ENCODE measurements at places on chromosomes 7 and 10.

DNA sequence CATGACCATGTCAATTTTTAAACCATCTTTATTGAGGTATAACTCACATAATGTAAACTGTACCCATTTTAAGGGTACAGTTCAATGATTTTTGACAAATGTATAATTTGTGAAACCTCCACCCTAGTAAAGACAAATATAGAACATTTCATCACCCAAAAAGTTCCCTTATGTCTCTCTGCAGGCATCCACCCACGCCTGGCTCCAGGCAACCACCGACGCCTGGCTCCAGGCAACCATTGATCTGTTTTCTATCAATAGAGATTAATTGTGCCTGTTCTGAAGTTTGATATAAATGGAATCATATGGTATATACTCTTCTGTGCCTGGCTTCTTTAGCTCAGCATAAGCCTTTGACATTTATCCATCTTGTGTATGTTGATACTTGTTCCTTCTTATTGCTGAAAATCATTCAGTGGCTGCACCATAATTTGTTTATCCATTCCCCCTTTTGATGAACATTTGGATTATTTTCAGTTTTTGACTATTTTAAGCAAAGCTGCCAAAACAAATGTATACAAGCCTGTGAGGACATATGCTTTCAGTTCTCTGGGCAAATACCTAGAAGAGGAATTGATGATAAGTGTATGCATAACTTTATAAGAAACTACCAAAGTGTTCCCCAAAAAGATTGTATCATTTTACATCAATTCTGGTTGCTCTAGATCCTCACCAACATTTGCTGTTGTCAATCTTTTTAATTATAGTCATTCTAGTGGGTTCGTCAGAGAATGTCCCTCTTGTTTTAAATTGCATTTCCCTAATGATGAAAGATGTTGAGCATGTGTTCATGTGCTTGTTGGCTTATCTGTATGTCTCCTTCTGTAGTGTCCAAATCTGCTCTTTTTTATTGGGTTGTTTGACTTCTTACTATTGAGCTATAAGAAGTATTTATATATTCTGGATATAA is 55.7 kb upstream of the HECTD2 start:
- no peak for DNase-seq

- no peak for DNase-seq
Observed at GRCh38 chr7:103048833-103049232, 25.8 kb downstream of the FBXL13 start.

- DNase-seq, result no peak
Observed at GRCh38 chr10:48625826-48626134, 20.9 kb upstream of the ARHGAP22 start.

DNA sequence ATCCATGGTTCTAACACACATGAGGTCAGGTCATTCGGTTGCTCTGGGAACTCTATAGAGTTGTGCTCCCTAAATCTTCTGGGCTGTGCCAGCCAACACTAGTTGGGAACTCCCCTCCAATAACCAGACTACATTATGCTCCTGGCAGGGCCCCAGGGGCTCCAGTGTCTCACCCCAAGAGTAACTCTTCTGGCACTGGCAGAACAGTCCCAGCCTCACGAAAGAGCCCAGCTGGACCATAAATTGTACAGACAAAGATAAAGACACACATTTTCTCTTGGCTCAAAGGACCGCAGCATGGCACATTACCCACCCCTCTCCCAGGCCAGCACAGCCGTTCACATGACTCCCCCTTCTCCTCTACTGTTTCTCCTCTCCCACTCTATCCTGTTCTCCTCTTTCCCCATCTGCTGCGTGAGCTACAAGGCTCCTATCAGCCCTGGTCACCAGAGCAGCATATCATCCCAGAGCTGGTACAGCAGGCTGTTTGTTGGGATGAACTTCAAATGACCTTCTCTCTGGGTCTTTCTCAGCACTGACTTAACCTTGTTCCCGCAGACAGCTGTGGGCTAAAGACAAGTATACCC is 230.6 kb downstream of the PLXNA4 start:
- DNase-seq, result no peak

- DNase-seq, result no peak
Observed at GRCh38 chr10:61000769-61001730, 57.1 kb upstream of the RHOBTB1 start.

- DNase-seq, result no peak
Observed at GRCh38 chr7:68684246-68684839, 913.9 kb upstream of the AUTS2 start.

DNA sequence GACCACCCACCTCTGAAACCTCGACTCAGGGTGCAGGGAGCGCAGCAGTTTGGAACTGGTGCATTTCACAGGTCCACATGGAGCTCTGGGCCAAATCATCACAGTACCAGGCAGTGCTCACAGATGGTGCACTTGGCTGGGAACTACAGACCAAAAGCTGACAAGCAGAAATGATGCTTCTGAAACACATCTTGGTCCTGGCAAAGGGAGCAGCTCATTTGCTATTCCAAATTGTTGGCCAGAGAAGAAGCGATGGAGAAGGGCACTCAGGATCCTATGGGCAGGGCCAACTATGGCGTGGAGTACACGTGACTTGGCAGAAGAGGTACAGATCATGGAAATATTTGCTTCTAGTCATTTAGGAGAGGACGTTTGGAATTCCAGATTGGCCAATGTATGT is 383.9 kb downstream of the CALN1 start:
- no peak for DNase-seq

DNA sequence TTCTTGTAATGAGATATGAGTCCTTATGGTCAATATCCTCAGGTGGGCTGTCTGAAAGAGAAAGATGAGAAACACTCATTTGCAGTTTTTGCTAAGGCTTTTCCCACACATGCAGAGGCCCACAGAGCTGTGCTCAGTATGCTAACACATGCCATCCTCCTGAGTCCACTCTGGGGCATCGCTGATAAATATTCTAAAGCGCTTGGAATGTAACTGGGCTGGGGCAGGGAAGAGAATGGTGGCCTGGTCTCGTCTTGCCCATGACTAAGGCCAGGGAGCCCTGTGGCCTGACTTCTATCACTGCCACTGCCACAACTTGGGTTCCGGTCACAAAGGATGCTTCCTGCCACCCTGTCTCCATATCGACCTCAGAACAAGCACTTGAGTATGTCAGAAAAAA is 199.7 kb upstream of the FRMD4A start:
- DNase-seq, result no peak

DNA sequence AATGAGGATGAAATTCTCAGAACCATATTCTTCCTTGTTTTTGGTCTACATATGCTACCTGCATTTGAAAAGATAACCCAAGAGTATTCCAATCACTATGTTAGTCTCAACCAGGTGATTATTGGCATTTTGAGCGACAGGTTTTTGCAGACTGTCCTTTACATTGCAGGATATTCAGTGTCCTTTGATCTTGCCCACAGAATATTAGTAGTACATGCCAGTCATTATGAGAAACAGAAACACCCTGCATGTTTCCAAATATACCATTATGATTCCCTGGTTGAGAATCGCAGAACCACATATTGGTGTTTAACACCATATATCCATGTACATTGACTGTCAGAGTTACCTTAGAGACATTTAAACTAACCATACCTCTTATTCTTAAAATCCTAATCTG is 30.6 kb downstream of the TMEM243 start:
- no peak for DNase-seq

DNA sequence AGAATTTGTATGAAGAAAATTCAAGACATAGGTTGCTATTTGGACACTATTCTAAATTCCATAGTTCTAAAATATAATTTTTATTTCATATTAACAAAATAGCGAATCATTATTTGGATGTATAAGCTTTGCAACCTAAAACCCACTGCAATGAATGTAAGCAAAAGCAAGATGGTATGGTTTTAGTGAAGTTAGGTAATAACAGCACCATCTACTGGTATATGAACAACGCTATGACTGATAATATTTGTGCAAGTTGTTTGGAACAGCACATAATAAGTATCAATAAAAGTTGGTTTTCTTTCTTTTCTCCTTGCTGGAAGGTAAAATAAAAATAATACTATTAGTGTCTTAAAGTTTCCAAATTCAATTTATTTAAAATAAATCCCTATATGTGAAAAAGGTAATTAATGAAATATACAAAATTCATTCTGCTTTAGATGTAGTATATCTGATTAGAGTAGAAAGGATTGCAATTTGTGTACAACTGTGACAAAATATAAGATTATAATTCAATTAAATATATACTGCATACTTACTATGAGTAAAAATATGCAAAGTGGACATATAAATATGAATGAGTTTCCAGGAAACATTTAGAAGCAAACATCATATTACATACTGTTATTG is 79.0 kb upstream of the LSM8 start:
- DNase-seq, result no peak

GRCh38 chr10:118471863-118472262 is 123.6 kb downstream of the PRLHR start:
- DNase-seq, result no peak

GRCh38 chr10:7856678-7857077 is 38.4 kb downstream of the TAF3 start:
- no peak for DNase-seq

GRCh38 chr10:11448190-11448544 is 163.3 kb downstream of the USP6NL start:
- DNase-seq, result no peak

DNA sequence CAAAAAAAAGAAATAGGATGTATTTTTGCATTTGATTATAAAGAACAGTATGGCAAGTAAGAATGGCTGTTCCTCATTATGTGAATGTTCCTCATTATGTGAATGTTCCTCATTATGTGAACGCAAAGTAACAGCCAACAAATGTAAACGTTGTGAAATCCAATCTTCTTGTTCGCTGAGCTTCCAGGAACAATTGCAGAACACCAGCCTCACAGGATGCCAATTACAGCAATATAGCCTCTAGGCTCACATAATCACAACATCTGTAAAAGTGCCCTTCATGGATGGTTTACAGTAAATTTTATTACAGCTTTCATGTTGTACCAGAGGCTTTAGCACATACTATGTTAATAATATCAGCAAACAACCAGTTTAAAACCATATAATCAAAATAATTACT is 71.6 kb downstream of the THSD7A start:
- no peak for DNase-seq

- DNase-seq, result no peak
Observed at GRCh38 chr7:73612598-73613269, 11.6 kb downstream of the MLXIPL start.

DNA sequence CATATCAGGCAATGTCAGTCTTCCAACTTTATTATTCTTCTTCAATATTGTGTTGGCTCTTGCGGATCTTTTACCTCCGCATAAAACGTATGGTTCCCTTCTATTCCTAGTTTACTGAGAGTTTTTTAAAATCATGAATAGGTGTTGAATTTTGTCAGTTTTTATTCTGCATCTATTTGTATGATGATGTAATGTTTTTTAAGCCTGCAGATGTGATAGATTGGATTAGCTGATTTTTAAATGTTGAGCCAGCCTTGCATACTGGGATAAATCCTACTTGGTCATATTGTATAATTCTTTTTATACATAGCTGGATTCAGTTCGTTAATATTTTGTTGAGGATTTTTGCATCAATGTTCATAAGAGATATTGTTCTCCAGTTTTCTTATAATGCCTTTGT is 9.2 kb upstream of the OR2F1 start:
- DNase-seq, result no peak

DNA sequence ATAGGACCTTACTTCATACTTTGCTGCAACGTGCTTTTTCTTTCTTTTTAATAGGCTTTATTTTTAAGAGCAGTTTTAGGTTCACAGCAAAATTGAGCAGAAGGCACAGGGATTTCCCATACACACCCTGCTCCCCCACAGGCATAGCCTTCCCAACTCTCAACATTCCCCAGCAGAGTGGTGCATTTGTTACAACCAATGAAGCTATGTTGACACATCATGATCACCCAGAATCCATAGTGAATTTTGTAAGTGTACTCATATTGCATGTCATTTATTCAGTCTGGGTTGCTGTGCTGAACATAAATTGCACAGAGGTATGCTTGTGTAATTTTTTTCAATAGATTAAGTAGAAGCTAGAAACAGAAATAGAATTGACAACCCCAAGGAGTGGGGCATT is 327.3 kb downstream of the INHBA start:
- no peak for DNase-seq

DNA sequence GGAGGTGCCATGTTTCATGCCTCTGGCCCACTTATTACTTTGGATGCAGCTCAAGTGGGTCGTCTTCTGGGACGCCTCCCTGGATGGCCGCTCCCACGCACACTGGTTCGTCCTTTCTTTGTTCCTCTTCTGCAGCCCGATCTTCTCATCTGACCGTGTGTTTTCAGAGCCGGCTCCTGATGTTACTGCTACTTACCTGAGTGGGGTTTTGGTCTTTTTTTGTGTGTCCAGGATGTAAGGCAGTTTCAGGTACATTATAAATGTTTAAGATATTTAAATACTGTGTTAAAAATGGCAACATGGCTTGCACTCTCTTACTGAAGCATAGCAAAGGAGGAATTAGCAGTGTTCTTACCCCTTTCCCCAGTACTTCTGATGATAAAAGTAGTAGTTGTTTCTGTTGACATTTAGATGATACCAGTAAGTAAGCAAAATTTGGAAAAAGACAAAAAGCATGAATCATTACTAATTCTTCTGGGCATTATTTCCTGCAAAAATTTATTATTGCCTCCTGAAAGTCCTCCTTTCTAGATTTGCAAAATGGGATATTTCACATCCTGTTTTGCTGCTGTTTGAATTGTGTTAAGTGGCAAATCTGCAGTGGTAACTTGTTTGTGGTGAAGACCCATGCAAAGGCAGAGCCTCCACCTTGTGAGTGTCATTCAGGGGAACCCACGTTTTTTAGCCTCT is 59.4 kb downstream of the SHH start:
- DNase-seq, result no peak

DNA sequence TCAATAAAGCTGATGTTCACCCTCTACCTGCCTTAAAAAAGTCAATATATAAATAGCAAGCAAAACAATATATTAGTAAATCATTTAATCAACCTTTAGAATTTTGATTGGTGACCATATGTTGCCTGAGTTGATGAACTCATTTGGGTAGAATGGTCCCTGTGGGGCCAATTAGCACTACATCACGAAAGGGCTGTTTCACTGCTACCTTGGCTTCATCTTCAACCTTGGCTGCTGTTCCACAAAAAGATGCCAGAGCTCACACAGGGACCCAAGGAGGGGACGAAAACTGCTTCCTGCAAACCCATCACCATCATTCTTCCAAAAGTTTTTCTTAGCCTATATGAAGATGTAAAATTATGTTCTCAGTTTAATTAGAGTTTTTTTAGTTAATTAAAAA is 35.4 kb upstream of the HBP1 start:
- no peak for DNase-seq

- DNase-seq, result no peak
Observed at GRCh38 chr7:157017149-157017548, 6.7 kb upstream of the MNX1 start.

GRCh38 chr10:7417807-7418206 is 7.0 kb upstream of the SFMBT2 start:
- DNase-seq, result no peak
